Inflammatory macrophage (primary cell): ENCODE measurements at places on chromosomes 7 and 10.

DNA sequence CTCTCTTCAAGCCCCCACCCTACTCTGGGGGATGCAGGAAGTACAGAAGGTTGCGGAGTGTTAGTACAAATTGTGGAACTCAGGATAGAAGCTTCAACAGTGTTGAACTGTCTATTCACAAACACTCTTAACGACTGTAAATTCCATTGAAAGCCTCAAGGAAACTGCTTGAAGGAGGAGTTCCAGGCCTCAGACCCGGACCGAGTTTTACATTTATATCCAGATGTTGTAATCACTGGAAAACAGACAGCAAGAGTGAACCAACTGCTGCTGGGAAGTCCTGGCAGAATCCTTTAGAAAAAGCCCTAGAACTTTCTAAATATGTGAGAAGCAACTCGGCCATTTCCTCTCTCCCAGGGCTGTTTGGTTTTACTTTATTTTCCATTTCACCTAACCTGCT lies 84.1 kb upstream of the LRRC18 start:
- DNase-seq, result no peak

DNA sequence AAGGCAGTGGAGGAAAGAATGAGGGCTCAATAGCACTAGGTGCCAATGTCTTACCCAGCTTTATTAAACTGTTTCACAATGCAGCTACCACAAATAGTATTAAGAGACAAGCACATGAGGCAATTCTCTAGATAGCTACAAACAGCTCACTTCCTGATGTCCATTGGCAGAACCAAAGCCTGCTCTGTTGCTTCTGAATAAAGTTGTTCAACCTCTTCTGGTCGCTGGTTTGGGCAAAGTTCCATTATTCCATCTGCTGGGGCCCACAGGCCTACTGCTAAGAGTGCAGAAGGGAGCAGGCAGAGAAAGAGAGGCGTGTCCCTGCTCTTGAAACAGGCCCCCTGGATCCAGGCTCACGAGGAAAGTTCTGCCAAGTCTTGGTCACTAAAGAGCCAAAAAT lies 173.9 kb downstream of the ZNF438 start:
- peak; percentile 39 for DNase-seq

DNA sequence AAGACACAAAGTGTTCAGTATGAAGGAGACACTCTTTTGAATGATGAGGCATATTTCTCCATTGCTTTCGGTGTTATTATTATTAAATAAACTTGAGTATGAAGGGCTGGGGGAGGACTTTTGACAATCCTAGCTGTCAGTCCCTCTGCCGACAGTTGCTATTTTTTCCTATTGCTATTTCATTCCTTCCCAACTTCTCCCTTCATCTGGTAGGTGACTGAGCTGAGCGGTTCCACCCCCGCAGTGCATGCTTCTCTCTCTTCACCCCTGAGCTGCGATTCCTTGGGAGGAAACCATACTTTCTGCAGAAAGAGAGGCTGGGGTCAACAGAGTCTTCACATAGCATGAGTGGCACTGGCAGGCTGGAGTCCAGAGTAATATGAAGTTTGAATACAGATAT lies 261.2 kb upstream of the TAC1 start:
- DNase-seq, result no peak

GRCh38 chr7:84009051-84009450 lies 185.5 kb downstream of the SEMA3A start:
- no peak for DNase-seq

- no peak for DNase-seq
Measured at GRCh38 chr10:74928742-74929191, 102.4 kb downstream of the KAT6B start.

DNA sequence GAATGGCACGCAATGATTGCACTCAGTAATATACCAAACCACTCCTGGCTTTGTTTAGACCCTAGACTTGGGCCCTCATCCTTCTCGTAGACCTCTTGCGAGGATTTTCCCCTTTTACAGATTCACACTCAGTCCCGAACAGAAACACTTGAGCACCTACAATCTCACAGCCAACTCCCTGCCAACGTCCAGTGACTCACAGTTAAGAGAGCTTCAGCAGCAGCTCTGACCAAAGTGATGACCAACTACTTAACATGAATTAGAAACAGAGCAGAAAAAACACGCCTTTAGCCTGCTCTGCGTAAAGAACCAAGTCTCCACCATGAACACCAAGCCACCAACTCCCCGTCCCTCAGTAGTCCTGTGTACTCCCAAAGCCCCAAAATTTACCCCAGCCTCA lies 2.2 kb downstream of the DNAJC30 start:
- no peak for DNase-seq

- DNase-seq, result no peak
Measured at GRCh38 chr10:95350830-95351228, 60.0 kb upstream of the PDLIM1 start.

DNA sequence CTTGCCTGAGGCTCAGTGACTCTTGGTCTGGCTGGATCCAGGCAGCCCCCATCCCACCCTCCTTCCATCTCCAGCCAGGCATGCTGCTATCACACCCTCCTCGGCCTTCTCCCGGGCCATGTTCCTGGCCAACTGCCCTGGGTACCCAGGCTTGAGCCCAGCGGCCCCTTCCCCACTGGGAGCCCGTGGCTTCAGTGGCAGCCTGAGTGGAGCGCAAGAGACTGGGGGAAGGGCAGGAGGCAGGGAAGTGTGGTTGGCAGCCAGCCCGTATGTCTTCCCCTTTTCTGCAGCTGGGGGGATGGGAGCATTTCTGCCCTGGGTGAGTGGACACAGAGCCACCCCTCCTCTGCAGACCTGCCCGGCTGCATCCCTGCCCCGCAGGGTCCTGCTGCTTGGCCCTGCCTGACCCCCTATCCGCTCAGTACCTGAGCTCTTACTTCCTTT lies 148.5 kb downstream of the ARHGAP22 start:
- DNase-seq, result peak; percentile 80

DNA sequence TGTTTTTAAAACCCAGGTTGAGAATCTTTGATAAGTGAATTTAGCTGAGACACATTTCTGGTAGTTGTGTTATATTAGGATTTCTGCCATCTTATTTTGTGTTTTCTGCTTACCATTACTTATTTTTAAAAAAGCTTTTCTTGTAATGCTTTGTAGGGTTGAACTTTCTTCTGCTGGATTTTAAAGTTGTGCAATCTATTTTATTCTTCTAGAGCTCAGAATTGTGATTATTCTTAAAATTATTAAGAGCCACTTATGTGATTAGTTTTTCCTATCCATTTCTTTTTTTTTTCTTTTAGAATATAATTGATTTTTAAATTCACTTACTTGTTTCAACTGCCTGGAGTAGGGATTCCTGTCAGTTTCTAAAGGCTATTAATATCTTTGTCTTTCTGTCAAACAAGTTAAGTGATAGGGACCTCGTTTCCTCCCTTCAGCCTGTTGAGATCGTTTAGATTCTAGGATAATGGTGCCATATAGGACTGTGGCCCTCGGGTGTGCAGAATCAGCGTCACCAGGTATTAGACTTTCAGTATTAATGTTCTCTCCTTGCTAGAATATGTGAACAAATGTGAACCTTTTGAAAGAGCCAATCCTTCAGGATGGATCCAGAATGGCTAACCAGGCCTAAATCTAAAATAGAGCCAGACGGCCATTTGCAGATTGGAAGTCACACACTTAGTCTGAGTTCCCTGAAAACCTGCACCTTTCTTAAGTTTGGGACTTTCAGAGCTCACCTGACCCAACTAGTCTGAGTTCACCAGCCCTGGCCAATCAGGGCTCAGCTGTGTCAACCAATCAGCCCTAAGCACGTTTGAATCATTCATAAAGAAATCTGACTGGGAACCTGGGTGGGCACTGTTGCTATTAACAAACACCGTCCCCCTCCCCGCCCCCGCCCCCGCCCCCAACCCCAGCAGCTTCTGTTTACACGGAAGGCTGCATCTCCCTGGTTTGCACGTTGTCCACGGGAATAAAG lies 26.2 kb downstream of the CUX1 start:
- DNase-seq, result no peak

GRCh38 chr10:130043491-130043890 lies 67.1 kb downstream of the C10orf143 start:
- DNase-seq, result no peak

DNA sequence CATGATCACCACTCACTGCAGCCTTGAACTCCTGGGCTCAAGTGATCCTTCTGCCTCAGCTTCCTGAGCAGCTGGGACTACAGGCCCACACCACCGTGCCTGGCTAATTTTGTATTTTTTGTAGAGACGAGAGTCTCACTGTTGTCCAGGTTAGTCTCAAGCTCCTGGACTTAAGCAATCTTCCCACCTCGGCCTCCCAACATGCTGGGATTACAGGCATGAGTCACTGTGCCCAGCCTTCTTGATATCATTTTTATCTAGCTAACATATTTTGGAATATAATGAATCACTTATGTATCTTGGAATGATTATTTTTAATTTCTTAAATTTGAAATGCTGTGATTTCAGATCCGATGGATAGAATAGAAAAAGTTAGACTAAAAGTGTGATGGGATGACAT lies 18.4 kb downstream of the ARL4A start:
- no peak for DNase-seq

DNA sequence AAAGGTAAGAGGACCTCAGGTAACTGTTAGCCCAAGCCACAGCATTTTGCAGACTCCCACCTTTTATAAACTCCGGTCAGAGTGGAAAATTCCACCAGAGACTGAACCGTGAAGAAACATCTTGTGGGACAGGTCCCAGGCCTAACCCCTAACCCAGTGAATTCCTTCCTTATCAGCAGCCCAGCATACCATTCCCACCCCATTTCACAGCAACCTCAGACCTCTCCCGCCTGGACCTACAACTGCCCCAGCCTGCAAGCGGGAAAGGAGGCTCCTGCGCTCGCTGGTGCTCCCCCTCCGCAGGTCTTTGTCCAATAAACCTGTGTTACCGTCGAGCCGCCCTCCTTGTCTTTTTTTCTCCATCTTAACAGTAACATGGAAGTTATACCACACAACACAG lies 736.6 kb downstream of the MAGI2 start:
- no peak for DNase-seq

DNA sequence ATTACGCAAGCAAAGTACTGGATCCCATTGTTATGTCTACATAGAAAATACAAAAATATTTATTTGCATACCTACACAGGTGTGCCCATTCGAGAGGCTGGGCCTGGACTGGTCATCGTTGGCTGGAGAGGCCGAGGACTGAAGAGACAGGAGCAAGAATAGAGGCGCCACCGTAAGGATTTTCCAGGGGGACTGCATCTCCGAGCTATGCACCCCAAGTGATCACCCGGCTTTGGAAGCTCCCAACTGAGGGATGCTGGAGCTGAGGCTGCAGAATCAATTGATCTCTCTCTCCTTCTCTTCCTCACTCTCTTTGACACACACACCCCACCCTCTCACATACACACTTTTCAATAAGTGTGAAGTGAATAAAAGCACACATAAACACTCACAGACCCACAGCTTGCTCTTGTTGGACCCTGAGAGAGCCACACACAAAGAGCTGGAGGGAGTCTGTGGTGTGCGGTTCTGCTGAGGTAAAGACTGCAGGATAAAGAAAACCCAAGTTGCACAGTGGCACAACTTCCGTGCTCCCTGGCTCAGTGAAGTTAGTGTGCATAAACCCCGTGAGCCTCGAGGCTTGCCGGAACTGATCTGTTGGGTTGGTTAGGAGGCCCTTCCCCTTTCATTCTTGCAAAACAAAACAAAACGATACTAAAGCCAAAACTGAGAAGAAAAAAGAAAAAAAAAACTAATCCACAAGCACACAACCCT lies at the start of gene AOAH:
Gene AOAH (minus strand): TSS at position 544 of the 714 bp plus-strand sequence. CDS start 346 bp downstream, at position 198.
- peak; percentile 91 for DNase-seq

DNA sequence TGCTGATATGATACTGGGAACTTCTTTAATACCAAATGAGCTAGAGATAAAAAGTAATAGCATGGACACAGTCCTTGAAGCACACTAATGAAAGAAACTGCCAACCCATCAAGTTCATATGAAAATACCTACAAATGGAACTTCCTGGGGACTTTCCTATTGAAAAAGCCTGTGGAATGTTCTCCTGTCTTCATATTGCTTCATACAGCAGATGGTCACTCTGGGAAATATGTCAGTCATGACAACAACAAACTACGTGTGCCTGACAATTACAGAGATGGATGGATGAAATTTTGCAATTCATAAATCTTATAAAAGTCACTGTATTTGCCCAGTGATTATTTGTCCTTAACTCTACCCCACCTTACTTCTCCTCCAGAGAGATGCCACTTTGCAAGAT lies 106.6 kb upstream of the COL1A2 start:
- DNase-seq, result no peak

- no peak for DNase-seq
Measured at GRCh38 chr10:58796242-58796641, 283.6 kb downstream of the BICC1 start.

GRCh38 chr7:155278921-155279320 lies 18.8 kb upstream of the INSIG1 start:
- DNase-seq, result no peak

- no peak for DNase-seq
Measured at GRCh38 chr10:79947083-79947415, 1.9 kb downstream of the SFTPD start.

DNA sequence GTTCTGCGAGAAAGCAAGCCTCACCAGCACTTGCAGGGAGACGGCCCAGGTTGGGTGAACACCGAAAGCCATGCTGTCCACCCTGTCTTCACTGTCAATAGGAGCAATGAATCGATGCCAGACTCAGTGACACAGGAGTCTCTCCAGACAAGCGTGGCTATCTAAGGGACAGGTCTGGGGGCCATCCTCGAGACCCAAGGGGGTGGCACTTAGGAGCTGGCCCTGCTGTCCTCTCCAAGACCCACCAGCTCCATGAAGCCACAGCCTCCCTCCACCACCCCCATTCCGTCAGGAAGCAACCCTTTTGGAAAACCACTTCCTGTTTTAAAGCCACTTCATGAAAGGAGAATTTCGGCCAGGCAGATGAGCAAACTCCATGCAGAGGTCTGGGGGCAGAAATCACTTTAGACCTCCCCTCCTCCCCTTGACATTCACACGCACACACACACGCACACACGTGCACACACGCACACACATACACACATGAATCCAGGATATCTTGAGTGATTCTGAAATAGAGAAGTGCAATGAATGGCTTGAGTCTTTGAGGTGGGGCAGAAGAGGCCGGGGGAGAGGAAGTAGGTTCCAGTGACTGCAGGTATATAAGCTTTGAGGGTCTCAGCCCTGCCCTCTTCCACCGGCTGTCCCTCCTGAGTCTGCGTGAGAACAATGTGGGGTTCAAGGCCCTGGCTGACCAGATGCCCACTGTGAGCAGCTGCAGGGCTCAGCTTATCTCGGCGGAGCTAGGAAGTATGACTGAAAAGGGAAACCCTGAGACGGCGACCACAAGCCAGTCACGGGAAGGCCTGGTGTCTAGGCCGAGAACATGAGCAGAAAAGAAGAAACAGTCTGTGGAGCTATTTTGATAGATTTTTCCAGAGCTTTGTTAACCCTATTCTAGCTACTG lies 25.0 kb downstream of the RGS10 start:
- DNase-seq, result peak; percentile 67

DNA sequence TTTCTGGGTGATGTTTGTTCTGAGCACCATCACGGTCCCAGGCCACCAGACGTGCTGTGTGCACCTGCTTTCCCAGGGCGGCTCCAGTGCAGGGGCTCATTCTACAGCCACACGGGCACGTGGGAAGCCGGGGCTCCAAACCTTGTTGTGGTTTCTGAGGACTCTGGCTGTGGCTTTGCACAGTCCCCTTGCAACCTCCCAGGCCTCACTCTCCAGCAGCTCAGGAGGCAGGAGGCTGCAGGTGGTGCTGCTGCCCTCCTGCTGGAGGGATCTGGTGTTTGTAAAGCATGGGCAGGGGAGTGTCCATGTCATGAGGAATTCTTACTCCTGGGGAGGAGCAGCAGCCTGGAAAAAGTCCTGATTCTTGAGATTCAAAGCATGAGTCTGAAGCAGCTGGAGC lies 54.3 kb downstream of the INSYN2A start:
- DNase-seq, result no peak
